ENCODE measurements at places on chromosomes 2 and 18.
A peak's percentile ranks its signal among the peaks of the same experiment; 100 is the strongest.

- DNase-seq = peak; percentile 32
Observed at GRCh38 chr2:100113990-100114433, 28.4 kb downstream of the AFF3 start.

- DNase-seq = no peak
Observed at GRCh38 chr2:173762221-173762620, 203.0 kb downstream of the SP3 start.

GRCh38 chr2:20676353-20677215 is 9.6 kb downstream of the GDF7 start:
- DNase-seq = no peak

DNA sequence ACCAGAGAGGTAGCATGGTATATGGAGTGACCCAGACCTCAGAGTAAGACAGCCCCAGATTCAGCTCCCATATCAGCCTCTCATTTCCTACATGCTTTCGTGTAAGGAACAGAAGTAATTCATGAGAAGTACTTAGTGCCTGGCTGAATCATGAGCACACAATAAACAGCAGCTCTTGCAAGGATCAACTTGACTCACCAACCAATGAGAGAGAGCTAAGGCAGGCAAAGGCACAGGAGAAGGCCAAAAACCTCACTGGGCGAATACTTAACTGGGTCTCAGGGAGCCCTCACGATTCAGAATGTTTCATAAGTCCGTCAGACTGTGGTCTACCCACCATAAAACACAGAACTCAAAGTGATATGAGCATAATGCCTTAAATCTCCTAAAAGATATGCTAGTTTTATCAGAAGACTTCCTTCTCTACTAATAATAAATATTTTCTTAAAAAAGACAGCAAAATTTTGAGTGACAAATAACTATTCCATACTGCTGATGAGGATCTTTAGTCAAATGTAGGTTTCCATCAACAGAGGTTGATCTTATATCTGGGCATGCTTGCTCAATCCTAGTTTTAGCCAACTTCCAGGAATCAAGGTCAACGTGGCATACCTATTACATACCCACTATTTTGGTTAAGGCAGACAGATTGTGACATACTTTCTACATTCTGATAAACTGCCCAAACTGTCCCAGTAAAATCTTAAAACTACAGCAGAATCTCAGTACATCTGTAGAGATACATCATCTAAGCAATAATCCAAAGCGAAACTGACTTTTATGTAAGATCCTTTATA is 34.9 kb downstream of the IMMT start:
- DNase-seq = no peak

DNA sequence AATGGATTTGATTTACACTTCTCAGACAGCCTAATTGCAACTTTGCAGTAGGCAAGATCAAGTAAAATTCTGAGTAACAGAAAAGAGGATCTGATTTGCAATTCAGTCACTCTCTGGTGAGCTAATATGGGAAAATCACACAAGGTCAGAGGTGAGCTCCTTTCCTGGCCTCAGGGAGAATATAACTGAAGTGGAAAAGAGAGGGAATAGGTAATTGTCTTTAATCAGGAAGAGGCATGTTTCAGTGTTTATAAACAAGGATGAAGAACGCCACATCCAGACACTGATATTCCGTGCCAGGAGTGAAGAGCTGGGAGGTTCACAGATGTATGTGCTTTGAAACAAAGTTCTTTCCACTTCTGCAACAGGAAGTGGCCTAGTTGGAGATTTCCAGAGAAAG is 127.1 kb downstream of the ETAA1 start:
- DNase-seq = no peak

DNA sequence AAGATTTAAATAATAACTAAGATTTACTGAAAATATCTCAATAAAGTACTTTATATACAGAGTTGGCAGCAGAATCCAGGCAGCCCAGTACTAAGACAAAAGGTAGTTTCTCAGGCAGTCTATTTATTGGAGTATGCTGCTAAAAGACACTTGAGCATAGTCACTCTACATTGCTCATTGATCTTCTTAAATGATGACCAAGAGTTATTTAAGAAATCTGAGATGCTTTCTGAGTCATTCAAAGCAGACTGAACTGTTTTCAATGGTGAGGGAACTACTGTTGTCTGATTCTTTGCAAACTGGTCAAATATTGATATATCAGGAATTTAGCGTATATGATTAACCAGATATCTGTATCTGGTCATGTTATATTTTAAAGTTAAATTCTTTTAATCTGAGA is 133.6 kb downstream of the PHLPP1 start:
- DNase-seq = no peak

GRCh38 chr18:34659579-34660517 is 50.2 kb upstream of the DTNA start:
- DNase-seq = peak; percentile 93

GRCh38 chr2:206693399-206694137 is 24.6 kb downstream of the DYTN start:
- peak; percentile 61 for DNase-seq

DNA sequence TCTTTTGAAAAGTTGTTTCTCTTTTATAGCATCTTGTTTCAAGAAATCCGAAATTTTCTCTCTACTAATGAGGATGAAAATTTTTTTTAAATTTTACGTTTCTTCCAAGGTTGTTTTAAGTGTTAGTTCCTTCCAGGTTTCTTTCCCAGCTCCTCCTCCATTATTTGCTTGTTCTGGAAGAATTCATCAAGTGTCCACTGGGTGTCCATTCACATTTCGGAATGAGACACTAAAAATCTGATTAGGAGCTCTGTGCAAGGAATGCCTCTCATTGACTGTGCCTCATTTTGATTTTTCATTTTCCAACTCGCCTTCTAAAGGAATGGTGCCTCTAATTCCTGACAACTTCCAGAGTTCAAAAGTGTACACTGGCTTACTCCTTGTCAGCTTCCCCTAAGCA is 6.1 kb downstream of the SP100 start:
- DNase-seq = no peak

DNA sequence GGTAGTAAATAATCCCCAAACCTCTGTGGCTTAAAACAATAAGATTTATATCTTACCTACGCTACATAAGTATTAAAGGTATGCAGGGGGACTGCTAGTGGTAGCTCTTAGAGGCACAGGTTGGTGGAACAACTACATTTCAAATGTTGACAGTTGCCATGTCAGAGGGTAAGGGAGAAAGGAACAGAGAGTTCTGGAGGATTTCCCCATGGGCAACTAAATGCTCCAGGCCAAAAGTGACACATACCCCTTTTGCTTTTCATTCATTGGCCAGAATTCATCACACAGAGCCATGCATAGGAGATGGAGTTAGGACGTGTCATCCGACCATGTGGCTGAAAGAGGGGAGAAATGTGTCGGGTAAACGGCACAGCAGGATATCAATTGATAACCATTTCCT is 133.2 kb downstream of the NAPG start:
- DNase-seq = no peak

DNA sequence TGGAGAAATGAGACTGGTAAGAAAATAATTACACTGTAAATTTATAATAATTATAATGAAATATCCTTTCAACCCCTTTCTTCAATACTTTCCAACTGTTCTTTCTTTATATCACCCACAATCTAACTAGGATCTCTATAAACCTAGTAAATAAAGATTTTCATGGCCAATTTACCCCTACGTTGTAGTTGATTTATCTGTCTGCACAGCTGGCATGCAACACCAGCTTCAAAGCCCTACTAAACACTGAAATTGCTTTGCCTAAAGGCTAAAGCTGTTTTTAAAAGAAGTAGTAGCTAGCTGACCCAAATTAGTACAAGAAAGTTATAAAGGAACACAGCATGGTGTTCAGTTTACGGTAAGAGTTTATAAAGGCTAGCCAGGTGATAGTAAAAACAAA is 140.1 kb downstream of the NOL4 start:
- DNase-seq = no peak

GRCh38 chr2:170006587-170007325 is 171.2 kb upstream of the MYO3B start:
- DNase-seq = peak; percentile 10

DNA sequence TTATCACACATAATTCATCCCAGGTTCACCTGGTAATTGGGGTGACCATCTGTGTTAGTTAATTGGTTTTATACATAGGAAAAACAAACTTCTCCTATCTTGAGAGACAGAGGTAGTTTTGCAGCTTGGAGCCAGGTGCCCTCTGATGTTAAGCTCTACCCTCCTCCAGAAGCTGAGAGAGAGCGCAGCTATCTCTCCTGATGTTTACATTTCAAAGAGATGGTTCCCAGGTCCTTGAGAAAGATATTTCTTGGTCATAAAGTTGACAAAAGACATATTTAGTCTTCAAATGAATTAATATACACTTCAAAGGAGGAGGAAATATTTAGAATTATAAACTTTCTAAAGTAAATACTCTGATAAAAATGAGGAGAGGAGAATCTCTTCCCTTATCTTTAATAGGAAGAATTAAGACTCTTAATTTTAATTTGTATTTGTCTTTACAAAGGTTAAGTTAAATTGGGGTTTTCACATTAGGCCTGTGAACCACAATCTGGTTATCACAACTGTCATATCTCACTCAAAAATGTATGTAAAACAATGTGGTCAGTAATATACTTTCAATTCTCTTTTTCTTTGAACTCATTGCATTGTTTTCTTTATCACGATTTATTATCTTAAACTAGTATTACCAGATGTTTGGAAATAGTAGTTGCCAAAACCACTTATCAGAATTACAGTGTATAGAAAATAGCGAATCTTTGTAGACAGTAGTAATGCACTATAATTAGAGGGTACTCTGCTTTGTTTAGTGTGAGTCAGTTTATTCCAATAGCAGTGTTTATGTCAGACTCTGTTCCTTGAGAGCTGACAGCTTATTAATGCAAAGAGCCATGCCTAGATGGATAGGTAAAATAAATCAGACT is 26.8 kb downstream of the SERPINB4 start:
- no peak for DNase-seq

GRCh38 chr18:52715421-52715820 is 375.4 kb downstream of the DCC start:
- no peak for DNase-seq

- no peak for DNase-seq
Observed at GRCh38 chr2:17558053-17558452, 17.6 kb downstream of the VSNL1 start.

GRCh38 chr2:180695586-180696401 is 284.6 kb upstream of the UBE2E3 start:
- DNase-seq = no peak

- DNase-seq = peak; percentile 7
Observed at GRCh38 chr2:235045336-235045972, 93.6 kb downstream of the SH3BP4 start.

GRCh38 chr2:169109502-169110409 is 40.4 kb downstream of the DHRS9 start:
- peak; percentile 72 for DNase-seq

- DNase-seq = no peak
Observed at GRCh38 chr2:164328310-164328709, 293.0 kb downstream of the GRB14 start.

GRCh38 chr2:127953128-127953718 is 67.5 kb upstream of the AMMECR1L start:
- DNase-seq = no peak

GRCh38 chr18:50720325-50720674 is 99.5 kb downstream of the MRO start:
- no peak for DNase-seq

DNA sequence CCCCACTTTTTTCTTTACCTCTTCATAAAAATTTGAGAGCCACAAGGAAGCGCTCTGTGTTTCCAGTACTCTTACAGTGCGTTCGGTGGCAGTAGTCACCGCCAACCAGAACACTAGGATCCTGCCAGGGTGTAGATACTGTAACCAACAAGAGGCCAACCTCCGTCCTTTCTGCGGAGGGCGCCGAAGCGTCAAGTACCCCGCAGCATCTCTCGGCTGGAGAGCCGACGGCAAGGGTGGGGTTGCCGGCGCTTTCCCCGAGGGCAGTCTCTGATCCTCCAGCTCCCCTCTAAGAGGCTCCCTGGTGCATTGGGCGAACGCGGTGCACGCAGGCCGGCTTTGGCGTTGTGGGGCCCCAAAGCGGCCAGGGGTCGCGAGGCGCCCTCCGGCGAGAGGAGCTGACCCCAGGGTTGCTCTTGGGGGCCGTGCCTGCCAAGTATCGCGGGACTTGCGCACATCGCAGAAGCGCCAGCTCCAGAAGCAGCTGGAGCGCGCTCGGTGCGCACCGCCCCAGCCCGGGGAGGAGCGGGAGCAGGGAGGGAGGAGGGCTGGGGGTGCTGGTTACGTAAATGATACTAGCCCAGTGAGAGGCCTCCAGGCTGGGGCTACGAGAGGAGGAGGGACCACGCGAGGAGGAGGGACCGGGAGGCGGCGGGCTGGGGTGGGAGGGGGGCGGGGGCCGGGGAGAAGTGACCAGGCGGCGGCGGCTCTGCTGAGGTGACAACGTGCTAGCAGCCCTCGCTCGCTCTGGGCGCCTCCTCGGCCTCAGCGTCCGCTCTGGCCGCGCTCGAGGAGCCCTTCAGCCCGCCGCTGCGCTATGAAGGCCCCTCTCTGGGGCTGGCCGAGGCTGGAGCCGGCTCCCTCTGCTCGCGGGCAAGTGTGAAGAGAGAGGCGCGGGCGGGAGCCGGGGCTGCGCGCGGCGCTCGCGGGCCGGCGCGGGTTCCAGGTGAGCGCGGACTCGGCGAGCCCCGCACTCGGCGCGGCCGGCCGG is at the start of gene GALNT13:
Gene GALNT13, plus strand, starts transcription at position 692 of the 991 bp plus-strand sequence.
- DNase-seq = no peak

DNA sequence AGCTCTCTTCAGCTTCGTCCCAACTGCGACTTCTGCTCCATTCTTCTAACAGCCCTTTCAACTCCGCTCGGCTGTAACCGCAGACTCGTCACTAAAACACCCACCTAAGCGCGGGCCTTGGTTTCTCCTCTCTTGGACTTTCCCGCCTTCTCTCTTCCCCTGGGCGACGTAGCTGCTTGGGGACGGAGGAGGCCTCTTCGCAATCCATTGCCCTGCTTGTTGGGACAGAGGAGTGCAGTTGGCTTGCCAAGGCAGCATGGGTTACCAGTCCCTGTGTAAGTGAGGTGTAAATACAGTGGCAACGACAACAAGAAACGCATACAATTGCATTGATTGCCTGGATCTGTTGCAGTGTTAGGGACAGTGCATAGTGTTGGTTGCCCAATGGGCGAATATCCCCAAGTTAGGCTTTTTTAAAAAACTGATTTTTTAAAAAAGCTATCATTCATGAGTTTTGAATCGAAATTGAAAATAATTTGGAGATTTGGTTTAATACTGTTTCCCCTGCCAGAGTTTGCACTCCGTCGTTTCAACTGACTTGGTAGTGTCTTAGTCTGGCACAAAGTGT is 484 bp upstream of the DARS1 start:
- DNase-seq = peak; percentile 88

DNA sequence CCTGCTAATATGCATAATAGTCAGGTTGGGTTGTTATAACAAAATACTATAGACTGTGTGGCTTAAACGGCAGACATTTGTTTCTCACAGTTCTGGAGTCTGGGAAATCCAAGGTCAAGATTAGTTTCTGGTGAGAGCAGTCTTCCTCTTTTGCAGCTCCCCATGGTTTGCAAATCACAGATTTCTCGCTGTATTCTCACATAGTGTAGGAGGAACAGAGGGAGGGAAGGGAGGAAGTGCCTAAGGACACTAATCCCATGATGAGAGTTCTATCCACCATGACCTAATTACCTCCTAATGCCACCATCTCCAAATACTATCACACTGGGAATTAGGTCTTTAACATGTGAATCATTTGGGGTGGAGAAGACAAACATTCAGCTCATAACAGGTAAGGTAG is 20.1 kb upstream of the PTH2R start:
- DNase-seq = peak; percentile 88
